ENCODE measurements at places on chromosomes 6 and 20.
A peak's percentile ranks its signal among the peaks of the same experiment; 100 is the strongest.

DNA sequence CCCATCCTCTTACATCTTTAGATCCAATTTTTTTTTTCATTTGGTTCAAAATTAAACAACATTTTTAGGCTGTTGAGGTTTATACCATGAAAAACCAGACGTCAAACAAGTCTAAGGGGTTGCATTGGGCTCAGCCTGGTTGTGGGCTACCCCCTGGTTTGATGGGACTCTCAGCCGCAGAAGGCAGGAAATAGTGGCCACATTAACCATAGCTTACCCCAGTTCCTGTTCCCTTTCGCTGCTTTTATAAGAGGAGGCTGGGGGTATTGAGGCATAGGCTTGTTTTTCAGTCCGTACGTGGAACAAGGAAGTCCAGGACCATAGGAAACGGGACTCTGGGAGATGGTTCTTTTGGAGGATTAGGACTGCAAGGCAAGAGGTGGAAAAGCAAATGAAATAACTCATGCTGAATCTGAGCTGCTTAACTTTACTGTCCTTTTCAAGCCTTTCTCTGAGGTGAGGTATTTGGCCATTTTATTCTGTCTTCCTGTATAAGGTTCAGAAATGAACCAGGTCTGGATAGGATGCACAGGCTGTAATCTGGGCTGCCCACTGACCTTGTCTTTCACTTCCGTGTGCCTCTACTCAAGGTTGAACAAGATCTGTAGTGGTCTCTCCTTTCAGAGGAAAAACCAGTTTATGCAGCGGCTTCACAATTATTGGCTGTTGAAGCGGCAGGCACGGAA, 7.7 kb downstream of the BRPF3 start:
- DNase-seq: no peak

GRCh38 chr6:105372142-105372848, 30.6 kb downstream of the PREP start:
- DNase-seq: no peak

DNA sequence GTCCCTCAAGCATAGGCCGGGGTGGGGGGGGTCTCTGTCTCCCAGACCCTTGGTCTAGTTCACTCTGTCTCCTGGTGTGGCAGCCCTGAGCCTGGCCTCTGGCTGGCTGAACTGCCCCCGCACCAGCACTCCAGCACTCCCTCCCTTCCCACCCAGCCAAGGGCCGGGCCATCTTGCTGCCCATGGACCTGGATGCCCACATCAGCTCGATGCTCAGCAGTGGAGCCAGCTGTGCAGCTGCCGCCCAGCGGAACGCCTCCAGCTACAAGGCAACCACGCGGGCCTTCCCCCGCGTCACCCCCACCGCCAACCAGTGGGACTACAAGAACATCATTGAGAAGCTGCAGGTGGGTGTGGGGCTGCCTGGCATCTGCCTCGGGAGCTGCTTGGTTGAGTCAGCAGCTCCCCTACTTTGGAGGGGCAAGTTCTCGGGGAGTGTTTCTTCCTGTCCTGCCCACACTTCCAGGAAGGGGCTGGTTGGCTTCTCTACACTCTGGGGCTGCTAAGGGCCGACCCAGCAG, 28.4 kb downstream of the UQCC2 start:
- DNase-seq: no peak

DNA sequence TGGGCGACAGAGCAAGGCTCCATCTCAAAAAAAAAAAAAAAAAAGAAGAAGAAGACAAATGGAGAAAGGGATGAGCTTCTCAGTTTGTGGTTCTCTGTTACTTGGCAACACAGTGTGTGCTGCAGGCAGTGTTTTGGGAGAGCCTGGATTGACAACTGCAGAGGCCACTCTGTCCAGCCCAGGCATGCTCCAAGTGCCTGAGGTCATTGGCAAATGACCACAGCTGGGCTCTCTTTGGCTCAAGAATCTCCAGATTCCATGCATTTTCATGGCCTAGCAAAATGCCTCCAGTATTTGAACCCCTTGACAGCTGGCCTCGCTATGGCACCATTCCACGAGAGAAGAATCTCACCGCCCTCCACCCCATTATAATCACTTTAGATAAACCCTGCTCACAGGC, 126.2 kb downstream of the ANKRD60 start:
- no peak for DNase-seq

DNA sequence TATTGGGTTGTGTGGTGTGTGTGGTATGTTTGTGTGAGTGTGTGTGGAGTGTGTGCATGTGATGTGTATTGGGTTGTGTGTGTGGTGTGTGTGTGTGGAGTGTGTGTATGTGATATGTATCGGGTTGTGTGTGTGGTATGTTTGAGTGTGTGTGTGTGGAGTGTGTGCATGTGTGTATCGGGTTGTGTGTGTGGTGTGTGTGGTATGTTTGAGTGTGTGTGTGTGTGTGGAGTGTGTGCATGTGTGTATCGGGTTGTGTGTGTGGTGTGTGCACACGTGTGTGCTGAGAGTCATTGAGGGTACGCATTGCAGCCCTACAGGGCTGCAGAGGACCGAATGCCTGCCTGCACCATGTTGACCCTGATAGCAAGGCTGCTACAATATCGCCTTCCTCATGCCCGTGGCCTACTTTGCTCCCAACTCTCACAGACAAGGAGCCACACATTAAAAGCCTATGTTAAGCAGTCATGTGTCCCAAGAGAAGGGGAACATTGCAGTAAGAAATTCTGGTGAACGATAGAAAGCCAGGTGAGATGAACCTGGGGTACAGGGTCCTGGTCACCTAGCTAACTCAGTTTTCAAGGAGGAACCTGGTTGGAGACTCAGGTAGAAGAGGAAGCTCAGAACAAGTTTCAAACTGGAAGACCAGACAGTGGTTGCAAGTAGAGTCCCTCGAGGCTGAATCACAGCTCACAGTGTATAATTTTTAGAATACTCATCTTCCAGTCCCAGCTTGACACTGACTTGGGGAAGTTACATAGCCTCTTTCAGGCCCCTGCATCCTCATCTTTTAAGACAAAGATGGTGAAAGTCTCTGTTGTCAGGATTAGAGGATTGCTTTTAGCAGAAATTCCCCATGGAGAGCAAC, 45.7 kb upstream of the TMEM170B start:
- no peak for DNase-seq

DNA sequence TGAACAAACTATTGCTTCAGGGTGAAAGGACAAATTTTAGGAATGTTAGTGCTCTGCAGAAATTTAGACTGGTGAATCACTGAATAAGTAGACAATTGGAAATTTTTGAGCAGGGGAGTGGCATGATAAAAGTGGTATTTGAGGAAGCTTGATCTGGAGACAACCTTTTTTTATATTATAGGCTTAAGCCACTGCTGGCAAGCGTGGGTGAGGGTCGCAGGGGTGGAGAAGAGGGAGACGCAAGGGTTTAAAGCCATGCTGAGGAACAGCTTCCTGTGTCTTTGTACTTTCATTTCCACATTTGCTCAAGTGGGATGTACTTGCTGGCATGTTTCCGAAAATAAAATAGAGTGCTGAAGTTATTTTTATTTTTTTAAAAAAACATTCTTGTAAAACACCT, 23.7 kb downstream of the NCOA7 start:
- no peak for DNase-seq

DNA sequence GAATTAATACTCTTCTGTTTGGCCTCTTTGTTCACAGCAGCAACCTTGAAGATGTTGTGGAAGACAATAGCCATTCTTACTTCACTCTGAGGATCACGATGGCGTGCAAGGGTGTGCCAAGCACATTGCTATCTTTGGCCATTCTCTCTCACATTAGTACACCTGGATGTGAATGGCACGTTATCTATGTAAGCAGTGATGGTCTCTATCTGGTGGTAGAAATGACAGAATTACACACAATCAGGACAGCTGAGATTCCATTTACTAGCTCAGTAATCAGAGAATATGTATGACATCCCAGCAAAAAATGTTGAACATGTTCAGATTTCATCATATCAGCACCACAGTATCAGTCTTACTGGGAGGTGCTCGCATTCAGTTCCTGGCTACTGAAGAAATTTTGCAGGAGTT, 116.2 kb downstream of the LCA5 start:
- no peak for DNase-seq

GRCh38 chr6:169886631-169887227, 135.3 kb downstream of the ERMARD start:
- no peak for DNase-seq

- no peak for DNase-seq
These were observed 189.4 kb downstream of the SLC16A10 start for GRCh38 chr6:111276736-111277135.

GRCh38 chr6:100344761-100345160, 120.0 kb downstream of the SIM1 start:
- DNase-seq: no peak

DNA sequence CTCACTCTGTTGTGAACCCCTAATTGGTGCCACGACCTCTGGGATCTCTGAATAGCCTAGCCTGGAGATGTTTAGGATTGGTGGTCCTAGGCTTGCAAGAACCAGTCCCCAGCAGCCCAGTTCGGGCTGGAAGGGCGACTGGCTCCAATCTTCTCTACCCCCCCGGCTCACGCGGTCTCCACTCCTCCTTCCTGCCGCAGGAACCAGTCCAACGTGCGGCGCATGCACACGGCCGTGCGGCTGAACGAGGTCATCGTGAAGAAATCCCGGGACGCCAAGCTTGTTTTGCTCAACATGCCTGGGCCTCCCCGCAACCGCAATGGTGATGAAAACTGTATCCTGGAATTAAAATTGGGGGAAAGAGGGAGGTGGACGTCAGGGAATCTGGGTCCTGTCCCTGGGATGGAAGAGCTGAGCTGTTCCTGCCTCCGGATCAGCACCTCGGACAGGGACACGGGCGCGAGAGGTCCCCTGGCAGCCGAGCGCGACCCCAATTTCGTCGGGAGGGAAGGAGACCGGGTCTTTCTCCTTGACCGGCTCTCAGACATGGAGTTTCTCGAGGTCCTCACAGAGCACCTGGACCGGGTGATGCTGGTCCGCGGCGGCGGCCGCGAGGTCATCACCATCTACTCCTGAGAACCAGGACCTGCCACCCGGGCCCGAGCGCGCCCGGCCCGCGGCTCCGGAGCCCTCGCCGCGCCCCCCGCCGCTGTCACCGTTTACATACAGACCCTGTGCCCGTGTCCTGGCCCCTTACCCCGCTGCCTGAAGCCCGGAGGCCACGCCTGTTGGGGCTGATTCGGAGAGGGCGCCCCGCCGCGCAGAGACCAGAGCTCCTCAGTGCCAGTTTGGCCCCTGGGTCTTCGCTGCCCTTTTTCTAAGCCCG, 28.2 kb downstream of the SLC12A5 start:
- peak; percentile 75 for DNase-seq

- DNase-seq: no peak
These were observed 8.6 kb upstream of the ZBTB46 start for GRCh38 chr20:63839620-63840019.

GRCh38 chr6:119052292-119052889, 26.1 kb downstream of the FAM184A start:
- no peak for DNase-seq

- DNase-seq: no peak
These were observed 32.7 kb downstream of the KATNA1 start for GRCh38 chr6:149615805-149616204.

DNA sequence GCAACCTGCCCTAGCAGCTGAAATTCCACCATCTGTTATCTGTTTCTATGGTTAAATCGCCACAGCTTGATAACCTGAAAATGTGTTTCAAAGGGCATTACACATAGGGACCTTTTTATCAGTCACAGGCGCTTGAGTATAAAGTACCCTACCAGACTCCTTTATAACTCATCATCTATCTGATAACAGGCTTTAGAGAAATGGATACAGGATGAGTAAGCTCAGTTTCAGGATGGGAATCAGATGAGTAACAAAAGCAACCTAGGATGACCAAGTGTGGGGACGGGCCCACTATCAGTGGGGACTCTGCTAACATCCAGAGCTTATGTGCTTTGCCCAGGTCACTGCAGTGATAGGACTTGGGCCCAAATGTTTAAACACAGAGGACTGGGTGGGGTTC, 75.6 kb downstream of the PRND start:
- DNase-seq: no peak

GRCh38 chr6:109738667-109739066, 47.6 kb downstream of the FIG4 start:
- no peak for DNase-seq

GRCh38 chr6:87950614-87951013, 97.0 kb upstream of the SPACA1 start:
- no peak for DNase-seq

GRCh38 chr20:61146023-61146422, 106.0 kb upstream of the CDH4 start:
- DNase-seq: no peak

- no peak for DNase-seq
These were observed 107.4 kb downstream of the SCML4 start for GRCh38 chr6:107716688-107717089.

DNA sequence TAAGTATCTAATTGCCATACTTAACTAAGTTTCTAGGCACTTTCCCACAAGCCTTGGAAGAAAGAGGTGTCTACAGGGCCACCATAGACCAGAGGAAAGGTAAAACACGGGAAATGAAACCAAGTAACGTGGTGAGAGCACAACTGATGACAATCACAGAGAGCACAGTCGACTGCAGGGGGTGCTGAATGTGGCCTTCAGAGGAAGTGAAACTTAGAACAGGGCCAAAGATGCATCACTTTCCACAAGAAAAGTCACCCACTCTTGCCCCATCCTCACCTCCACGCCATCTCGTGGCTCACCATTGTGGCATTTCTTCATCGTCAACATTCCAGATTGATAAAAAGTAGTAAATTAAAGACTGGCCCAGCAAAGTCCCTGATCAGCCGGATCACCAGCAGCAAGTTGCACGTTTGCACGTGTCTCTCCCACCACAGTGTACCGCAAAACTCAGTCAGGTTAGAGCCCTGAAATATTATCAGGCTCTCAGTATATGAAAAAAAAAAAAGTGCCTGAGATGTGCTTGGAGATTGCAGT, 31.4 kb downstream of the HIVEP2 start:
- DNase-seq: no peak

DNA sequence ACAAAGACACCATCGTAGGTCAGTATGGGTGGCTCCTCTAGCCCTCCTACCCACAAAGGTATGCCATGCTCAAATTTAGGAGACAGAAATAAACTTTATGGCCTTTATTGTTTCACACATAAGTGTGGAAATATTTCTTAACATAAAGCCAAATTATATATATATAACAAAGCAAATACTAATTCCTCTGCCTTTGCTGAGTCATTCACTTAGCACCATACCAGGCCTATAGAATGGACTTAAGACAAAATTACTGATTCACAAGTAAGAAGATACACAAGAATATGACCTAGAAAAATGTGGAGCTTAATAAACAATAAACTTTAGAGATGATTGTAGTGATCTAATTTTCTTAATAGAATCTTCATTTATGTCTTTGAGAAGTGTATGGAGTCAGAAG, 5.2 kb downstream of the FRK start:
- no peak for DNase-seq

GRCh38 chr6:95489185-95489863, 88.0 kb upstream of the MANEA start:
- no peak for DNase-seq

GRCh38 chr6:97123112-97123511, 159.9 kb downstream of the MMS22L start:
- no peak for DNase-seq

- DNase-seq: no peak
These were observed 22.6 kb downstream of the GNL1 start for GRCh38 chr6:30533460-30534294.
